ENCODE measurements at places on chromosomes 3 and 15. TPM values are rescaled to one million over a fixed set of nuclear protein-coding genes. Genes with fewer than 3 reads are reported as not detected.

The FAM227B gene
- total RNA-seq, result 3.8 TPM

The MASP1 gene
- not detected for total RNA-seq

The CCR2 gene
- 0.21 TPM for total RNA-seq

The NR2E3 gene
- not detected for total RNA-seq

The IGSF10 gene
- total RNA-seq, result 0.02 TPM

The CPNE9 gene
- 0.43 TPM for total RNA-seq

The CRABP1 gene
- not detected for total RNA-seq

The CLRN1 gene
- total RNA-seq, result not detected

The NR1I2 gene
- total RNA-seq, result 0.13 TPM

The LRRC34 gene
- total RNA-seq, result 1.0 TPM

The ARL6 gene
- 2.3 TPM for total RNA-seq

The PLAAT1 gene
- total RNA-seq, result not detected

The ROPN1 gene
- not detected for total RNA-seq
